ENCODE measurements at places on chromosomes 13 and 19. TPM values are rescaled to one million over a fixed set of nuclear protein-coding genes. Genes with fewer than 3 reads are reported as not detected.

NHLRC3 gene
- total RNA-seq, result 21.6 TPM

GRCh38 chr13:32663660-32664059, 77.4 kb downstream of the PDS5B start:
- H3K4me1 ChIP-seq, result peaks cover 2% of the 10 kb centered on the region
- H3K27ac ChIP-seq, result no peak overlapping the region
- no peak overlapping the region for H3K4me3 ChIP-seq

LILRB3 gene
- not detected for total RNA-seq

LHB gene
- total RNA-seq, result not detected

RASIP1 gene
- total RNA-seq, result 1.0 TPM

DNA sequence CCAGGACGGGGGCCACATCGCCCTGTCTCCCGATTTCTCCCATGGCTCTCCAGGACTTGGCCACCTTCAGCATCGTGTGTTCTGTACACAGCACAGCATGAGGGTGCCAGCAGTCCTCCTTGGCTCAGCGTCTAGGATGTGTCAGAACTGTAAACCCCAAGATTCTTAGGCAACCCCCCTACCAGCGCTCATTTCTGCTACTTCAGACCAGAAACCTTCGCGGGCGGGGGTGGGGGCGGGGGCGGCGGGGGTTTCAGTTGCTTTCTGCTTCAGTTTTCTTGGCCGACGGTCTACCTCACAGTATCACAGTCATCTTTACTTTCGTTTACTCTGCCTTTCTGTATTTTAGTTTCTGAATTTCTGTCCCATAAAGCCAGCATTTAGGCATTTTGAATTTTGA, 82.4 kb downstream of the GGACT start:
- peak overlapping the region; percentile 81 for H3K27ac ChIP-seq
- peaks cover 20% of the 10 kb centered on the region for H3K4me1 ChIP-seq
- peaks cover 44% of the 10 kb centered on the region for H3K27me3 ChIP-seq
- no peak for DNase-seq
- H3K36me3 ChIP-seq, result no peaks in the 10 kb centered on the region
- peak overlapping the region; percentile 65 for H3K4me3 ChIP-seq

Data from activated T-helper 2 cell treated with anti-CD3 and anti-CD28 coated beads, Interferon-gamma antibody, Interleukin-2, Interleukin-4, amounts not matched to agents 10 μg/mL and 5 μg/mL and 100 μg/mL, durations not matched to agents 14 hours and 24 hours and 36 hours (primary cell).